Skeletal muscle cell (primary cell): ENCODE measurements at places on chromosomes 11 and 22.

DNA sequence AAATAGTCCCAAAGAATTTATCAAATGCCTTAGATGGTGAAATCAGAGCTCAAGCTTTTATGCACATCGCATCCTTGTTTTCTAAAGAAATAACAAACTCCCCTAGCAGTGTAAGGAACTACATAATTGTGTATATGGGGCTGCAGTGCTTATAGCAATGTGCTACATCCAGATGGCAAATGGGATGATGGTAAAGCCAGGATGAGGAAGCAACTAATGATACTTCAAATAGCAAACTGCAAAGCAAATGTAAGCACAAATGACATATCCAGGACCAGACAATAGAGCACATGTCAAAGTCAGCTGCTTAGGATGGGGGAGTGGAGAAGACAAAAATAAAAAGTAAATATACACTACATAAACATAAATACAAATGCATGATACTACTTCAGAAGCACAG, 425.9 kb downstream of the OPCML start:
- no peak for DNase-seq

GRCh38 chr11:45001466-45002165, 50.9 kb upstream of the TP53I11 start:
- no peak for DNase-seq

DNA sequence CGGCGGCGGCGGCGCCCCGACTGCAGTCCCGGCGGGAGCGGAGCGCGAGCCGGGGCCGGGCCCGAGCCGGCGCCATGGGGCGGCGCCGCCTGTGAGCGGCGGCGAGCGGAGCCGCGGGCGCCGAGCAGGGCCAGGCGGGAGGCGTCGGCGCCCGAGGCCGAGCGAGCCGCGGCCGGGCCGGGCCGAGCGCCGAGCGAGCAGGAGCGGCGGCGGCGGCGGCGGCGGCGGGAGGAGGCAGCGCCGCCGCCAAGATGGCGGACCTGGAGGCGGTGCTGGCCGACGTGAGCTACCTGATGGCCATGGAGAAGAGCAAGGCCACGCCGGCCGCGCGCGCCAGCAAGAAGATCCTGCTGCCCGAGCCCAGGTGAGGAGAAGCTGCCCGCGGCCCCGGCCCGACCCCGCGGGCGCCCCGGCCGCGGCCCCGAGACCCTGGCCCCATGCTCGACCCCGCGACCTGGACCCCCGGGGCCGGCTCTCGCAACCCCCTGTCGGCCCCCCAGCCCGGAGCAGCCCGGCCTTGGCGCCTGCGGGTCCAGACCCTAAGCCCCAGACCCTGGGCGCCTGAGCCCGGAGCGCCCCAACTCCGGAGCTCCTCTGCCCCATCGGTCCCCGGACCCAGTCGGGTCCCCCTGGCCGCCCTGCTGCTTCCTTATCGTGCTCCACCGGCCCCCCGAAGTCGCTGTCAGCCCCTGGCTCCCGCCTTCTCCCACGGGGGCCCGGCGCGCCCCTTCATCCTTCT, at the start of gene GRK2:
Gene GRK2 (plus strand): TSS at position 25 of the 739 bp plus-strand sequence. CDS start 227 bp downstream, at position 252.
- DNase-seq = no peak

DNA sequence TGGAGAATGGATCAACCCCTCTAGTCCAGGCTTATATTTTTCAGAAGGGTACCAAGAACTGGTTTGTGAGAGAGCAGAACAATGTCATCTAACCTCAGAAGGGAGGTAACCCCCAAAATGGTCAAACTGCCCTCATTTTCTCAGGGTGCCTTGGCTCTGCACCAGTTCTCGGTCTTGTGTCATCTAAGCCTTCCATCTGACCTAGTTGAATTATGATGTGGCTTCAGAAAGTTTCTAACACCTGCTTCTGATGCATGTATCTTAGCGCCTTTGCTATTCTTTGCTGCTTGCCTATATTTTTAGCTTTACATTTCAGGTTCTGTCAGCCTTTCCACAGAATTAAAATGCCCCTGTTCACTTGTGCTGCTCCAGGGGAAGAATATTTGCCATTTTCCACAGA, 91.7 kb upstream of the E2F8 start:
- no peak for DNase-seq

DNA sequence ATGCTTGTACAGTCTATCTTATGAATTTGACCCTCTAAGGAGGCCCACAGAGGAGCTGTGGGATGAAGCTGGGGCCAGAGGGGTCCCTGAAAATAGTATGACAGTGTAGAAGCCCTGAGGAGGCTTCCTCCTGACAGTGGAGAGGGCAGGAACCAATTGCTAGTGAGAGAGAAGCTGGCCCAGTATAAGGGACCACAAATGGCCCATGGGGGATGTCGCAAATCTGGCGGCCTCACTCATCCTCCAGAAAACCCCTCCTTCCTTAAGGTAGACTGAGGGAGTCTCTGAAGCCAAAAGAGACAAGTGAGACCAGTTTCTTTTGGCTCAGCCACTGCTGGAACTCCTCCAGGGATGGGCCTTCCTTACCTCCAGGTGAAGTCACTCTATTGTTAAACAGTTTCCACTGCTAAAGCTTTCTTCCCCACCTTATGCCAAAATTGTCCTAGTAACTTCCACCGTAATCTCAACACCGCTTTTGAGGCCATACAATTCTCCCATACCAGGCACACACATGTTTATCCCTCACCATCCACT, 17.8 kb upstream of the CASTOR1 start:
- no peak for DNase-seq

DNA sequence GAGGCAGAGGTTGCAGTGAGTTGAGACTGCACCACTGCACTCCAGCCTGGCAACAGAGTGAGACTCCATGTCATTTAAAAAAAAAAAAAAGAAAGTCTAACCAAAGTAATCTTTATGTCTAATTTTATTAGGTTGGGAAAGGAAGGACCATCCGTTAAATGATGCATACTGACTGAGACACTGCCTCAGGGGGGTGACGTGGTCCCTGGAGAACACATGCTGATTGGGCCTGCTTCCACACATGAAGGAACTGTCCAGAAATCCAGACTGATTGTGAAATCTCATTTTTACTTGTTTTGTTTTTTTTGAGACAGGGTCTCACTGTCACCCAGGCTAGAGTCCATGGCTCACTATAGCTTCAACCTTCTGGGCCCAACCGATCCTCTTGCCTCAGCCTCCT, 5.5 kb downstream of the SF3A1 start:
- DNase-seq = no peak

- no peak for DNase-seq
Measured at GRCh38 chr11:58968251-58968711, 29.0 kb downstream of the GLYATL1 start.
